ENCODE measurements at places on chromosomes 11 and 22. TPM values are rescaled to one million over a fixed set of nuclear protein-coding genes. Genes with fewer than 3 reads are reported as not detected.

The APOL2 gene
- total RNA-seq = 69.6 TPM

The TSG101 gene
- total RNA-seq = 70.9 TPM

The PTDSS2 gene
- 30.2 TPM for total RNA-seq

The KCTD14 gene
- total RNA-seq = 0.16 TPM

The CHCHD10 gene
- 1,446 TPM for total RNA-seq

The LRRN4CL gene
- total RNA-seq = 2.7 TPM

The KCNQ1OT1 gene
- total RNA-seq = 0.33 TPM

The SLC43A3 gene
- total RNA-seq = 21.0 TPM

The ZNF215 gene
- total RNA-seq = 0.77 TPM

The PLAAT5 gene
- total RNA-seq = 1.4 TPM

The FAM118B gene
- 26.7 TPM for total RNA-seq

The CCDC15 gene
- 0.25 TPM for total RNA-seq

The DNAJB7 gene
- total RNA-seq = not detected

The CNIH2 gene
- total RNA-seq = not detected

The MCM5 gene
- total RNA-seq = 8.3 TPM

The MYO7A gene
- total RNA-seq = 3.2 TPM

The USH1C gene
- not detected for total RNA-seq

The OR5L1 gene
- not detected for total RNA-seq

The SAC3D1 gene
- 5.6 TPM for total RNA-seq

The RIMBP3C gene
- total RNA-seq = 0.08 TPM

The SPON1 gene
- 9.4 TPM for total RNA-seq

Measured in left ventricle myocardium inferior (tissue), 1 donor.